NCI-H187 (cell line): ENCODE measurements at places on chromosomes 5 and 9.

DNA sequence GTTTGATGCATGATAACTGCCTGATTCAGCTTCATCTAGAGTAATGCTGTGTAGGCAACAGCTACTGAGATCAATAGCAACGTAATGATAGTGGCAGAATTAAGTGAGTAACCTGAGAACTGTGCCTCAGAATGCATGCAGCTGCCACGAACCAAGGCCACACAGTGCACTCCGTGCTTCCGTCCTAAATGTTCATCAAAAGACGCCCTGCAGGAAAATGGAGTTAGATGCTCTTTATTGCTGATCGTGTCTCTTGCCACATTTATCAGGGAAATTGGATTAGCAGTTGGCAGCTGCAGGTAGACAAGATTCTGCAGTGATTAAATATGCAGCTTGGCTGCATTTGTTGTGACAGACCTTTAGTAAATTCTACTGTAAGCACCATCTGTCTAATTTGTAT, 107.7 kb upstream of the TLX3 start:
- no peak for DNase-seq

GRCh38 chr9:11966786-11967185, 726.4 kb upstream of the TYRP1 start:
- no peak for DNase-seq

- DNase-seq = no peak
Observed at GRCh38 chr5:149792540-149793255, 62.6 kb downstream of the PPARGC1B start.

DNA sequence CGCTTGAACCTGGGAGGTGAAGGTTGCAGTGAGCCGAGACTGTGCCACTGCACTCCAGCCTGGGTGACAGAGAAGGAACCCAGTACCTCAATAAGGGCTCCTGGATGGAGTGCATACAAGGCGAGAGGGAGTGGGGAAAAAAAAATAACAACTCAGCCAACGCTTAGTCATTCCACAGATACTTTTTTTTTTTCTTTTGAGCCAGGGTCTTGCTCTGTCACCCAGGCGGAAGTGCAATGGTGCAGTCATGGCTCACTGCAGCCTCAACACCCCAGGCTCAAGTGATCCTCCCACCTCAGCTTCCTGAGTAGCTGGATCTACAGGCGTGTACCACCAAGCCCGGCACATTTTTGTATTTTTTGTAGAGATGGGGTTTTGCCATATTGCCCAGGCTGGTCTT, 59.5 kb upstream of the GGTA1 start:
- DNase-seq = no peak

DNA sequence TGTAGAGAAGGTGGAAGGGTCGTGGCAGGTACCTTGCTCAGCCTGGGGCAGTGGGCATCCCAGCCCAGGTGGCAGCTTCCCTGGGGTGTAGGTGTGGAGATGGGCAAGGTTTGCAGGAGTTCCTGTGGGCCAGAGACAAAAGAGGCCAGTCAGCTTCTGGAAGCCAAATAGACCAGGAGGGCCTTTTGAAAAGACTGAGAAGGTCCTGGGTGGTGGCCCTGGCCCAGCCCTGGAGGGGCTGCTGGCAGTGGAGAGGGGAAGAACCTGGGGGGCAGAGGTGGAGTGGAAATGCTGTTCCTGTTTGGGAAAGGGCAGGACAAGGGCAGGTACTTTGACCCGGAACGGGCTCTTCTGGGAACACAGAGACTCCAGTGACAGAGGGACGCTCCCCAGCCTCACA, 7.0 kb upstream of the IL3 start:
- no peak for DNase-seq

DNA sequence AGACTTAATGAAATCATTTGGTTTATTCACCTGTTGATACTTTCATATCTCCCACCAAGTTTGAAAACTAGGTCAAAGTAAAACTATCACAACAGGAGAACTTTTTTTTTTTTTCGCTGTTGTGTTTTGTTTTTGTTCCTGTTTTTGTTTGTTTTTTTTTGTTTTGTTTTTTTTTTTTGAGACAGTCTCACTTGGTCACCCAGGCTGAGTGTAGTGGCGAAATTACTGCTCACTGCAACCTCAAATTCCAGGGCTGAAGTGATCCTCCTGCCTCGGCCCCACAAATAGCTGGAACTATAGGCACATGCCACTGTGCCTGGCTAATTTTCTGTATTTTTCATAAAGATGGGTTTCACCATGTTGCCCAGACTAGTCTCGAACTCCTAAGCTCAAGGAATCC, 49.3 kb downstream of the MLLT3 start:
- DNase-seq = no peak

DNA sequence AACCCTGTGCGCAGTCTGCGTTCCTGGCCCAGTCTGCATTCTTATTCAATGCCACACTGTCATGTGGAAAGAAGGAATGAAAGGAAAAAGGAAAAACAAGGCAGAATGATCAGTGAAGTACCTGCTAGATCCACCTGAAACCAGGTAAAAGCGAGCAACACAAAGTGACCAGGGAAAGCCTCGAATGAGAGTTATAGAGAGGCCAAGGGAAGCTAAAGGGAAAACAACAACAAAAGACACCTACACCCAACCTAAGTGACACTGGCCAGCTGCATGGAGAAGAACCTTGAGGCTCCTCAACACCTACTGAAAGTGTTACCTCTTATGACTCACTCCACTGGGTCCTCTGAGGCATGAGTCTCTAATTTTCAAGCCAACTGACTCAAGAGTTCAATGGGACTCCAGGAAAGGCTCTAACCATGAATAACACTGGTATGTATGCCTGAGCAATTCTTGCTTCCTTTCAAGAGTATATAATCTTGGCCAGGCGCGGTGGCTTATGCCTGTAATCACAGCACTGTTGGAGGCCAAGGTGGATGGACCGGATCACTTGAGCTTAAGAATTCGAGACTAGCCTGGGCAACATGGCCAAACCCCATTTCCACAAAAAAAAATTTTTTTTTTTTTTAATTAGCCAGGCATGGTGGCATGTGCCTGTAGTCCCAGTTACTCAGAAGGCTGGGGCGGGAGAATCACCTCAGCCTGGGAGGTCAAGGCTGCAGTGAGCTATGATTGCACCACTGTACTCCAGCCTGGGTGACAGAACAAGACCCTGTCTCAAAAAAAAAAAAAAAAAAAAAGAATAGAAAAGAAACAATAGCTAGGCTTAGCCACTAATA, 29.0 kb downstream of the MTMR12 start:
- no peak for DNase-seq

GRCh38 chr5:35862126-35862525, 5.4 kb downstream of the IL7R start:
- DNase-seq = no peak

DNA sequence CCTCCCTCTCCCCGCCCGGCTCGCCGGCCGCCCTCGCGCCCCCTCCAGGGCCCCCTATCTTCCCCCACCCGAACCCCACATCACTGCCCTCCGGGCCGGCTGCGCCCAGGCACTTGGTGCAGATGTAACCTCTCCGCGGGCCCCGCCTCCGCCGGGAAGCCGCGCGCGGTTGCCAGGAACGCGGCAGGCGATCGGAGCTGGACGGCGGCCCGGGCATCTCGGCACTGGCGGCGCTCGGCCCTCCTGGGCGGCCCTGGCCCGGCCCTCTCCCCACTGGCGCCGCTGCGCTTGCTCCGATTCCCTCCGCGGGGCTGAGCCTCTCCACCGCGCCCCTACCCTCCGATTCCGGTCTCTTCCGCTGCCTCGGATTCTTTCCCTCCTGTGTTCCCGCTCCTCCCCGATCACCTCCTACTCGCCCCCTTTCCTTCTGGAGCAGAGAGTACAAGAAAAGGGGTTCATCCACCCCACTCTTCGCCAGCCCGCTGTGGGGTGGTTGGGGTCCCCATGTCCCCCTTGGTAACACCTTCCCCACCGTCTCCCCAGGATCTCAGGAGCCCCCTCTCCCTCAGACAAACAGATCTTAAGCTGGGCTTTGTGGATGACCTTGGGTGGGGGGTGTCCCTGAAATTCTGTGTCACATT, 70.6 kb downstream of the C9orf50 start:
- no peak for DNase-seq

DNA sequence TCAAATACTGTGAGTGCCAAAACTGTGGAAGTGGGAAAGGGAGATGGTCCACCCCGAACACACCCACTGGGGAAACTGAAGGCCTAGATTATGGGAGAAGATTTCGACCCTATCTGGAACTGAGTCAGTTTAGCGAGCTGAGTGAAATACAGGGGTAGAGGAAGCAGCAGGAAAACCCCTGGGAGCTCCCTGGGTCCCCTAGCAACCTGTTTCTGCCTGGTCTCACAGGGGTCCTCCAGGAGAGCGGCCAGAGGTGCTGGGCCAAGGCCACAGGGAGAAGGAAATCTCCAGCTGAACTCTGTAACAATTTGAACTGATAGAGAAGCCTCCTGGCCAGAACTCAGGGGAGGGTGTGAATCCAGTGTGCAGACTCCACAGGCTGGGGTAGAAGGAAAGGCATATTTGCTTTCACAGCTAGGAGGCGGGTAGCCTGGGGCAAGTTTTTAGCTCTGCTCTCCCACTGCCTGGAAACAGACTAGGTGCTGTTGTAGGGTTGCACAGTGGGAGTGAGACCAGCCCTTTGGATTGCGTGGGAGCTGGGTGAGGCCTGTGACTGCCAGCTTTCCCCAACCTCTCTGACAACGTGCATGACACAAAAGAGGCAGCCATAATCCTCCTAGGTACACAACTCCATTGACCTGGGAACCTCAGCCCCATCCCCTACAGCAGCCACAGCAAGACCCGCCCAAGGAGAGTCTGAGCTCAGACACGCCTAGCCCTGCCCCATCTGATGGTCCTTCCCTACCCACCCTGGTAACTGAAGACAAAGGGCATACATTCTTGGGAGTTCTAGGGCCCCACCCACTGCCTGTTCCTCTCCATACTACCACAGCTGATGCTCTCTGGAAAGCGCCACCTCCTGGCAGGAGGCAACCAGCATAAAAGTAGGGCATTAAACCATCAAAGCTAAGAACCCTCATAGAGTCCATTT, 78.8 kb upstream of the GPBP1 start:
- DNase-seq = no peak

DNA sequence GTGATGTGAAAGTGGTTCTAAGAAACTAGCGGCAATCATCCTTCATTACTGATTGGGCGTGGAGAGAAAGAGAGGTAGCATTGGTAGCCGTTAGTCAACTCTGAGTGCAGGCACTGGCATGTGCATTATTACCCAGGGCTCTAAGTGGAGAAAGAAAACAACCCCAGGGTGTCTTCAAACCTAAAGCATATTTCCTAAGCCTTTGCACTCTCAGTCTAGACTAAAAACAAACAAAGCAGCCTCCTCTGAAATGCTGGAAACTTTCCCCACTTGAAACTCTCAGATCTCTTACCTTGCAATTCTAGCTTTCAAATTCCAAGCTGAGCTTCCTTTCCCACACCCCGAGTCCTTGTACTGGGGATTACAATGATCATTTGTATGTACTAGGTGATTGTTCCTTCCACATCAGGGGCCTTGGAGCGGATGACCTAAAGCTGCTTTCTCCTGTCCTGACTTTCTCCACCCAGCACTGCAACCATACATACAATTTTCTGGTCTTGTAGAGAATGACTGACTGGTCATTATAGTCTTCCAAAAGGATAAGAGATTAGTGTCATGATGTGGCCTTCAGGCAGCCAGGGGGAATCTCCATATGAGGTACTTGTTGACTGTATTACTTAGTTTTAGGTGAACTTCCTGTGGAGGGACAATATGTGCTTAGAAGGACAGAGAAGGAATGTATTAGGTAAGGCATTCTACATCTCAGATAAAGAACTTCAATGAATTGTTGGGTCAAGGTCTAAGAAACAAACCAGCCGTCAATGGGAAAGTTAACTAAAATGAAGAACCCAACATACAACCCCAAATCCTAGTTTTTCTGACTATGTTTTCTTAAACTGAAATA, 98.3 kb upstream of the CDKN2B start:
- no peak for DNase-seq

- DNase-seq = no peak
Observed at GRCh38 chr9:128414461-128414860, 6.2 kb upstream of the CERCAM start.

GRCh38 chr5:179963375-179963774, 55.7 kb upstream of the TBC1D9B start:
- DNase-seq = no peak

DNA sequence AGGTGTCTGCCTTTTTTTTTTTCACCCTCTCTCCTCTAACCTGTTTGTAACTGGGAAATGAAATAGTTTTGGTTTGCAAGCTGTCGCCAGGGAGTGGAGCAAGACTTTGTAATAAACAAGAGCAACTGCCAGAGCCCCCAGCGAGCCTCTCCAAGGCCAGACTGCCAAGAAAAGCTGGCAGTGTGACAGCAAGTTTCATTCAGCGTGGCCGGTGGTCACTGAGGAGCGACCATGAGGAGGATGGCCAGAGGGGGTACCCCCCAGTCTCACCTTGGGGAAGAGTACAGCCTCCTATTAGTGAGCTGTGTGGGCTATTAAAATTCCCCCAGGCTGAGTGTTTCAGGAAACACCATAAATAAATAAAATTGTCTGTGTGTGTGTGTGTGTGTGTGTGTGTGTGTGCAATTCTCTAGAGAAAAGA, 49.9 kb downstream of the ZFAND5 start:
- no peak for DNase-seq

DNA sequence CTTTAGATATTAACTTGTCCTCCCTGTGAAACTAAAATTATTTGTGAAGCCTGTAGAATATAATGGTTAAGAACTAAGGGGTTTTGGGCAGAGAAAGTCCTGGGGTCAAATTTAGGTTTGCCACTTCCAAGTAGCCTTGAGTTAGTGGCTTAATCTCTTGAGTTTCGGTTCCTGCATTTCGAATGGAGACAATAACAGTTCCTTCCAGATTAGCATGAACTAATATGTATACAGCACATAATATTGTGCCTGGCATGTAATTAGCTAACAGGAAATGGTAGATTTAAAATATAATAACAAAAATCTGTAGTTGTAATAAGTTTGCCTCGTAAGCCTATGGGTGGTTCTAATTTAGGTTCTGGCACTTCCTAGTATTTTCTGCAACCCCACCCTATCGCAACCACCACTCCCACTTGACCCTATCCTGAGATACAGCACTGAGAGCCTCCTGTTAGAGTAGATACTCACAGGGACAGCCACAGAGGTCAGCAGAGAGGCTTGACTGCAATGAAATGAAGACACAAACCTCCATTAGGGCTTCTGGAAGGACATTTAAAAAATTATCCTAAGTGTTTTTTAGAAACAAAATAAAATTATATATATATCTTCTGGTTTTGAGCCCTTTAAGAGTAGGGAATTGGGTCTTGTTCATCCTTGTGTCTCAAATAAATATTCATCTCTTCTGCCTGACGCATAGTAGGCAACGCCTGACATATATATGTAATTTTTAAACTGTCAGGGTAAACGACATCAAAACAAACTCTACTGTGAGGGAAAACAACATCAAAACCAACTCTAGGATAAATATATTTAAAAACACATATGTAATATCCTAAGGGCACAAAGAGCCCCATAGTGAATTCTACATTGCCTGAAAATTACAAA, 8.5 kb downstream of the SPINK9 start:
- DNase-seq = no peak

DNA sequence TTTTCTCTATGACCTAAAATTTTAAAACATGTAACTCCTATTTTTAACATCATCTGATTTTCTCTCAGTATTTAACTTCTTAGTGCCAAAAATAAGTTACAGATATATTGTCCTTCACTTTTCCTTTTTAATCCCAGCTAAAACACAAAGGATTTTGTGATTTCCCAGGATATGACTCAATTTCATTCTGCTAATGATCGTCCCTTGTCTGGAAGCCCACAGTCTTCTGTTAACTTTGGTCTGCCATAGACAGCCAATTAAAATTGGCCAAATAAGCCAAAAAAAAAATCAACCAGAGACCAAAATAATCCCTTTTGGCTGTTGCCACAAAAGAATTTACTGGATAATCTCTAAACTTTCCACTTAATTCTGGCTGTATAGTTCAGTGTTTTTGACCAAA, 124.5 kb upstream of the FST start:
- no peak for DNase-seq

- no peak for DNase-seq
Observed at GRCh38 chr5:55918087-55919035, 67.2 kb downstream of the IL31RA start.

GRCh38 chr9:18473652-18474279, at the start of gene ADAMTSL1:
Gene ADAMTSL1 (plus strand): TSS chr9:18474153. CDS start chr9:18474233, 80 bp downstream.
- DNase-seq = no peak
